Liver (tissue), 10 donors: ENCODE measurements at places on chromosomes 7 and 10.
A peak's percentile ranks its signal among the peaks of the same experiment; 100 is the strongest.

GRCh38 chr7:34327681-34328080 lies 330.3 kb upstream of the NPSR1 start:
- H3K4me3 ChIP-seq, result no peak overlapping the region
- H3K27ac ChIP-seq, result no peak overlapping the region
- no peaks in the 10 kb centered on the region for H3K27me3 ChIP-seq
- no peaks in the 10 kb centered on the region for H3K4me1 ChIP-seq
- no peak for DNase-seq

GRCh38 chr10:92181575-92181974 lies 109.3 kb downstream of the CPEB3 start:
- no peak overlapping the region for H3K27ac ChIP-seq
- DNase-seq, result no peak
- no peaks in the 10 kb centered on the region for H3K4me1 ChIP-seq
- H3K36me3 ChIP-seq, result no peaks in the 10 kb centered on the region
- H3K27me3 ChIP-seq, result no peaks in the 10 kb centered on the region

DNA sequence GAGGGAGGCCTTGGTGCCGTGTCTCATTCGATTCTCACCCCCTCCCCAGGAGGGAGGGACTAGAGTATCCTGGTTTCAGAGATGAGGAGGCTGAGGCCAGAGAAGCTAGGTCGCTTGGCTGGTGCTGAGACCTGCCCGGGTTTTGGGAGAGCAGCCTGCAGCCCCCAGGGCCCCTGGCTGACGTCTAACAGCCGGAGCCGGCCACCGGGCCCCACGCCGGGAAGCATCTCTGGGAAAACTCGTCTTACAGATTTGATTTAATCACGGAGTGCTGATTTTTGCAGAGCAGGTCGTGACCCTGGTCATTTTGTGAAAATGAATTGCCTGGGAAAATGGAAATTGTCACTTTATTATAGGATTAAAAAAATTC lies 97.5 kb downstream of the MICALL2 start:
- H3K36me3 ChIP-seq, result no peaks in the 10 kb centered on the region
- no peaks in the 10 kb centered on the region for H3K27me3 ChIP-seq
- H3K4me1 ChIP-seq, result no peaks in the 10 kb centered on the region
- DNase-seq, result no peak

GRCh38 chr7:130901209-130901783 lies 167.3 kb upstream of the KLF14 start:
- peak overlapping the region; percentile 88 for H3K27ac ChIP-seq
- no peak overlapping the region for H3K4me3 ChIP-seq
- H3K36me3 ChIP-seq, result no peaks in the 10 kb centered on the region
- DNase-seq, result no peak
- H3K4me1 ChIP-seq, result peaks cover 19% of the 10 kb centered on the region
- no peaks in the 10 kb centered on the region for H3K27me3 ChIP-seq

DNA sequence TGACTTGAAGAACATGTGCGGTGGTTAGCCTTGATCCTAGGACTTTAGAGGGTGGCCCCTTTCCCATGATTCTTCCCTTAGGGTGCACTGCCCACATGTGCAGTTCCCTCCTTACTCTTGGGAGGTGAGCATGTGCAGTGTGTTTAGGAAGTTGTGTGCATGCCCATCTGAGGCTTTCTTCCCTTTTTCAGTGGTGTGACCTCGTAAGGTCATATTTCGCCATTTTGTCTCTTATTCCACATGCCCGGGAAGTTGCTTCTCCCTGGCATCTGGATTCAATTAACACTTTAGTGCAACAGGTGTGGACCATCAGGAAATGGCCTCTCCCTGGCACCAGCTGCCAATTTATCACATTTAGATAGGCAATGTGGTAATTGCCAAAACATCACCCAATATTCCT lies 380.6 kb upstream of the VSTM2A start:
- DNase-seq, result no peak
- H3K36me3 ChIP-seq, result no peaks in the 10 kb centered on the region
- H3K4me1 ChIP-seq, result no peaks in the 10 kb centered on the region
- no peak overlapping the region for H3K27ac ChIP-seq
- no peaks in the 10 kb centered on the region for H3K27me3 ChIP-seq

DNA sequence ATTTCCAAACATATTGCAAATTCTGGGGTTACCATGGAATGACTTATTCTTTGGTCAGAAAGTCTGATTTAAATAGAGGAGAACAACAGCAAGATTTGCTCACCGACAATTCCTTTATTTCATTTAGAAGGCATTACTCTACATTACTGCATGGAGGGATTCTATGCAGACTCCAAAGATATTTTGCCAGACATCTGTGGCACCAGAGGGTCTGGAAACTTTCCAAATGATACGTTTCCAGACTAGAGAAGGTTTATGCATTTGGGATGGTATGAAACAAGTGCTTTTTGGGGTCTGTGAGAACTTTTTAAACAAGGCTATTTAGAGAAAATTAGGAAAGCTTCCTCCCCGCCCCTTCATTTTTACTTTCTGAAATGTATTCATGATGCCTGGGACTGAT lies 125.3 kb downstream of the SAMD9 start:
- H3K4me3 ChIP-seq, result no peak overlapping the region
- no peak overlapping the region for H3K27ac ChIP-seq
- no peaks in the 10 kb centered on the region for H3K36me3 ChIP-seq
- no peak for DNase-seq
